ENCODE measurements at places on chromosomes 3 and 15.

DNA sequence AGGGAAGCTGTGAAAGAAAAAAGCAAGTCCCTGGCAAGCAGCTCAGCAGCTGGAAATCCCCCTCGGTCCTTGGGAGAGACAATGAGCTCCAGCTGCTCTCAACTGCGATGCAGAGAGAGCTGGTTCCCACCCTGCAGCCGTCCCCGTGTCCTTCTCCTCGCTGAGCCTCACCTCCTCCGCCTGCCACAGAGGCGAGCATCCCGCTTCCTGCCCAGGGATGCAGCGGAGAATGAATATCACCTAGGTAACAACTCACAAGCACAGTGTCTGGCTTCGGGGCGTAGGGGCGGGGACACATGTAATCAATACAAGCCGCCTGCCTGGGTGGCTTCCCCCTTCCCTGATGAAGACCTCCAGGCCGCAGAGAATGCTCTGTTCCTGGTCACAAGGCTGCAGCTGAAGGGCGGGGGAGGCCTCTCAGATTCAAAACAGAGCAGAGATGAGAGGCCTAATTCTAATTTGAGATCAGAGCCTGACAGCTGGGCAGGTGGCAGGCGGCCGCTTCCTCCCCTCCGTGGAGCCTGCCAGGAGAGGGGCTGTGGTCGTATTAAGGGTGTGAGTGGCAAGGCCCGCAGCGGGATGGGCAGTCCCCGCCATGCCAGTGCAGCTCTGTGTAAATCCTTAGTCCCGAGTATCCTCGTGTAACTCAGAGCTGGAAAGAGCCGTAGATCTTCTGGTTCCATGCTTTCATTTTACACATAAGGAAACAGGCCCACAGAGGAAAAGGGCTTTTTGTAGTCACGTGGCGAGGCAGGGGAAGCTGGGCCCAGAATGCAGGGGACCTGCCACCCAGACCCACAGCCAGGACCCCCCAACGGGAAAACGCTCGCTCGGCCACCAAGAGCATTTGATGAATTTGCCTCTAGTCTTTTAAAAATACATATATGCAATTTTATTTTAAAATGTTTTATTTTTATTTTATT is 24.3 kb downstream of the ZDHHC19 start:
- no peak for DNase-seq

- no peak for DNase-seq
Observed at GRCh38 chr3:87179642-87180041, 47.5 kb upstream of the CHMP2B start.

GRCh38 chr3:113247675-113248458 is 36.5 kb downstream of the BOC start:
- no peak for DNase-seq

GRCh38 chr3:144521131-144521530 is 549.5 kb downstream of the DIPK2A start:
- DNase-seq = no peak

DNA sequence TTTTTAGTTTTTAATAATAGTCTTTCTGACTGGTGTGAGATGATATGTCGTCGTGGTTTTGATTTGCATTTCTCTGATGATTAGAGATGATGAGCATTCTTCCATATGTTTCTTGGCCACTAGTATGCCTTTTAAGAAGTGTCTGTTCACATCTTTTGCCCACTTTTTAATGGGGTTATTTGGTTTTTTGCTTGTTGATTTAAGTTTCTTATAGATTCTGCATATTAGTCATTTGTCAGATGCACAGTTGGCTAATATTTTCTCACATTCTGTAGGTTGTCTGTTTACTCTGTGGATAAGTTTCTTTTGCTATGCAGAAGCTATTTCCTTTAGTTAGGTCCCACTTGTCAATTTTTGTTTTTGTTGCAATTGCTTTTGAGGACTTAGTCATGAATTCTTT is 185.4 kb downstream of the SUCNR1 start:
- DNase-seq = no peak

DNA sequence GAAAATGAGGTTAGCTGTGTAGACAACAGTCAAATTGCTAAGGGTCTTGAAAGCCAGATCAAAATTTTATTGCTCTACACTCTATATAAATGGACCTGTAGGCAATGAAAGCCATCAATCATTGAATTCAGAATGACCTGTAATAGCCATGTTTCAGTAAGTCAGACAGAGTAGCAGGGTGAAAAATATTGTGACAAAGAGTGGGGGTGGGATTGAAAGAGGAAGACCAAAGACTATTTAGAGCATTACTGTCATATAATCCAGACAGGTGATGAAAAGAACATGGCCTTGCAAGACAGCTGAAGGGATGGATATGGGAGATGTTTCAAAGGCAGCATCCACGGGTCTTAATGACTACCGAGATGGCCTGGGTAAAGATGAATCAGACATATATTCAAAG is 22.2 kb downstream of the IFT57 start:
- no peak for DNase-seq

All from renal pelvis (tissue), 12 donors.